ENCODE measurements at places on chromosomes 13 and 19. TPM values are rescaled to one million over a fixed set of nuclear protein-coding genes. Genes with fewer than 3 reads are reported as not detected.

DNA sequence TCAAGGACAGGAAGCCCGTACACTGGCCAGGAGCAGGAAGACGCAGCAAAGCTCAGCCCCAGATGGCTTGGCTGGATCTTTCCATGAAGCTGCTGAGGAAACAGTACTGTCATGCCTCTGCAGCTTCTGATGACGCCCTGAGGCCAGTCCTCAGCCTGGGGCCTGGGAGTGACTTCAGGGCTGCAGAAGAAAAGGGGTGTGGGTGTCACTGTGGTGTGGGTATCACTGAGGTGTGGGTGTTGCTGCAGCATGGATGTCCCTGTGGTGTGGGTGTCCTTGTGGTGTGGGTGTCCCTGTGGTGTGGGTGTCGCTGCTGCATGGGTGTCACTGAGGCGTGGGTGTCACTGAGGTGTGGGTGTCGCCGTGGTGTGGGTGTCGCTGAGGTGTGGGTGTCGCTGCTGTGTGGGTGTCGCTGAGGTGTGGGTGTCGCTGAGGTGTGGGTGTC, 12.0 kb upstream of the GAS6 start:
- DNase-seq, result no peak

- DNase-seq, result no peak
Measured at GRCh38 chr13:33290421-33290965, 4.9 kb upstream of the STARD13 start.

GRCh38 chr19:4102339-4103079, 21.4 kb downstream of the MAP2K2 start:
- DNase-seq, result no peak

GRCh38 chr19:19900729-19901444, at the start of gene ZNF93:
ZNF93 (plus strand) TSS chr19:19900946; CDS start chr19:19901089, 143 bp downstream.
- peak; percentile 97 for DNase-seq

- no peak for DNase-seq
Measured at GRCh38 chr13:22135446-22135845, 464.6 kb downstream of the FGF9 start.

DNA sequence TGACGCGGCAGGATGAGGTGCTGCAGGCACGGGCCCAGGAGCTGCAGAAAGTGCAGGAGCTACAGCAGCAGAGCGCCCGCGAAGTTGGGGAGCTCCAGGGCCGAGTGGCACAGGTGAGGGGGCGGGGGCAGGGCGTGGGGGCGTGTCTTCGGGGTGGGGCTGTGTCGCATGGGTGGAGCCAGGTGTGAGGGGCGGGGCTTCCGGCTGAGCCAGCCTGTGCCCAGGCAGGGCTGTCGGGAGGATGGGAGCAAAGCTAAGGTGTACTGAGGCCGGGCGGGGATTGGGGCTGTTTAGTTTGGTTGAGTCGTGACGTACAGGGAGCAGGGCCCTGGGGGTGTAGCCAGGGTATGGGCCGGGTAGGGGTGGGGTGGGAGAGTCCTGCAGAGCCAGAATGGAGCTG, 62.3 kb downstream of the KCNC3 start:
- no peak for DNase-seq

GRCh38 chr19:6516018-6516658, 14.0 kb upstream of the TUBB4A start:
- peak; percentile 98 for DNase-seq

DNA sequence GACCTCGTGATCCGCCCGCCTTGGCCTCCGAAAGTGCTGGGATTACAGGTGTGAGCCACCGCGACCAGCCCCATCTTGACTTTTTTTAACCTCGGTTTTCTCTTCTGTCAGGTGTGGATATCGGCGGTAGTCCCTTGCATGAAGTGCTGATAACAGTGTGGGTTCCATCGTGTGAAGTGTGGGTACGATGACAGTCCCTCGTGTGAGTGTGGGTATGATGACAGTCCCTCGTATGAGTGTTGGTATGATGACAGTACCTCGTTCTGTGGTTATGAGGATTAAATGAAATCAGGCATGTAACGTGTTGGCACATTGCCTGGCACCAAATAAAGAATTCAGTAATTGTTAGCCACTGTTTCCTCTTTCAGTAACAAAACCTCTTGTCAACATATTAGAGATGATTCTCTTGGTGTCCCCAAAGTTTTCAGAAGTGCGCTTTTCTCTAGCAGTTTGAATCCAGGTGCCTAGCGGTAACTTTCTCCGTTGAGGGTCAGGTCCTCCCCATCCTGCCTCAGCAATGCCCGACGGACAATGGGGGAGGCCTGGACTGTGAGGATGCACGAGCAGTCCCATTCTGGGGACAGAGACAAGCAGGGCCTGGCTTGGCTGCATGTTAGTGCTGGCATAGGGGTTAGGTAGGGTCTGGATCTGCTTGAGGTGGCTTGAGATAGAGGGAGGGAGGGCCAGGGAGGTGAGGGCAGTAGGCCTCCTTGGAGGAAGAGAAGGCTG, 15.3 kb downstream of the GATAD2A start:
- DNase-seq, result no peak

DNA sequence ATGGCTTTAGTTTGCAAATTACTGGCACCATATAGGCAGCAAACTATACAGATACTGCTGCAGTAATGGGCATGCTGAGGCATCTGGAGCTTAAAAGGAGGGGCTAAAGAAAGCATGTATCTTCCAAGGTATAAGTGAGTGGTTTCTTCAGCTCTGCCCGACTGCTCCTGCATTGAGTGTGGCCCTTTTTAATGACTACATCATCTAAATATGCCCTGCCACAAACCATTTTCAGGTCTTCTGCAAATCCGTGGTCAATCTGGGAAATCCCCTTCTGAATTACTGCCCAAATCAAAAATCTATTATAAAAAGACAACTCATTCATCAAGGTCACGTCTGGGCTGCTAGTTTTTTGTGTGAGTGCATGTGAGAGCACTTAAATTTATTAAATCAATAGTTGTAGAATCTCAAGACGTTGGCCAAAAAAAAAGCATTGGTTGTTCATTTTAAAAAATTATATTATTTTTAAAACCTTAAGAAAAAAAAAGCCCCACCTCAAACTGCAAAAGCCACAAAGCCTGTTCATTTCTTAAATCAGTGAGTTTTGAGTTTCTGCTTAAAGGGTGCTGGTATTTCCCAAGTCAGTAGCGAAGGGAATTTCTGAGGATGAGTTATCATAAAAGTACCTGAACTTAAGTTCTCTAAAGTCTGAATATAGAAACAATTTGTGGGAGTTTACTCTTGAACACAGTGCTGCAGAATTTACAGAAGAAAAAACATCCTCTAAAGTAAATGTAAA, 16.3 kb downstream of the LCP1 start:
- no peak for DNase-seq

GRCh38 chr19:40141551-40141950, 49.7 kb upstream of the MAP3K10 start:
- no peak for DNase-seq

DNA sequence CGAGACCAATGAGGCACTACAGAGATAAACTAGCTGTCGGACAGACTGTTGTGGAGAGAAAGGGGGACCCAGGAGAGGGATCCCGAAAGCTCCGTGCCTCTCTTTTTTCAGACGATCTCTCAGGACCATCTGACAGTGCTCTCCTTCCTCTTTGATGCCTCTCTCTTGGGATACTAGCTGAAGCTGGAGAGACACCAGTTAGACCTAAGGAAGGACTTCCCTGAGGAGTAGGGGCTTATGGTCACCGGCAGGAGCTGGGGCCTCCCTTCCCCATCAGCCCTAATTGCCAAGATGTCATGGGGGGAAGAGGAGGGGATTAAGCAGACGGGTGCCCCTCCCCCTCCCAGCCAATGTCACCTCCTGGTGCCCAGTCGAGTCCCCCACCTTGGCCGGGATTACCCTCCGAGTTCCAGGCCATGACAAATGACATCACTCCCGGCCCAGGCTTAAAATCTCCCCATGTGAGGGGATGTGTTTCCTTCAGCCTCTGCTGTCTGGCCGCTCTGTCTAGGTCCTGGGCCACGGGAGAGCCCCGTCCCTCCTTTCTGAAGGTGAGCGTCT, at the start of gene CRX:
TSS of gene CRX (plus strand) at position 478 of the 561 bp plus-strand sequence. CDS start 12,507 bp downstream, outside the sequence.
- no peak for DNase-seq

GRCh38 chr13:102814025-102814607, 15.2 kb downstream of the BIVM start:
- DNase-seq, result no peak

- DNase-seq, result no peak
Measured at GRCh38 chr13:71964491-71965100, 97.6 kb upstream of the DACH1 start.

GRCh38 chr13:24127116-24127631, 33.3 kb upstream of the SPATA13 start:
- DNase-seq, result no peak

- DNase-seq, result no peak
Measured at GRCh38 chr13:101892296-101892695, 439.8 kb downstream of the ITGBL1 start.

Gene ATXN8OS
- total RNA-seq, result not detected

Gene ZNF471
- total RNA-seq, result 7.2 TPM

Gene POSTN
- 158 TPM for total RNA-seq

Gene HAUS8
- 8.4 TPM for total RNA-seq

Gene IL11
- total RNA-seq, result 0.10 TPM

Gene GALP
- total RNA-seq, result not detected

Gene CCDC169
- total RNA-seq, result 0.76 TPM

Gene CAPN12
- 1.7 TPM for total RNA-seq

Gene OR7A5
- not detected for total RNA-seq

Gene NOP53
- 130 TPM for total RNA-seq
